ENCODE measurements at places on chromosomes 11 and 22. TPM values are rescaled to one million over a fixed set of nuclear protein-coding genes. Genes with fewer than 3 reads are reported as not detected.

DNA sequence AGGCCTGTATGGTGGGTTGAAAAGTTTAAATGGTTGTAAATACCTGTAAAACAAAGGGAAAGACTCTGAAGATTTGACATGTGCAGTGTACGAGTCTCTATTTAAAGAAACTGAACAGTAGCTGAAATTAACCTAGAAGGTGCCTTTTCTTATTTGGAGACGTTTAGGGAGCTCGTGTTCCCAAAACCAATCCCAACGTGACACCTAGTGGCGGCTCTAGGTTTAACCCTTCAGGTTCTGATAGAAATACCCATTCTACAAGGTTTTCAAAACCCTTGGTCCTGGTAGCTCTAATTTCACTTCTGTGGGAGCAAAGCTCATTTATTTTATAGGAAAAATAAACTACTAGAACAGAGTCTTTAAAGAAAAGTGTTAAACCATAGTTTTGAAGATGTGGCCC lies 258.3 kb downstream of the LRRC4C start:
- no peak for DNase-seq

DNA sequence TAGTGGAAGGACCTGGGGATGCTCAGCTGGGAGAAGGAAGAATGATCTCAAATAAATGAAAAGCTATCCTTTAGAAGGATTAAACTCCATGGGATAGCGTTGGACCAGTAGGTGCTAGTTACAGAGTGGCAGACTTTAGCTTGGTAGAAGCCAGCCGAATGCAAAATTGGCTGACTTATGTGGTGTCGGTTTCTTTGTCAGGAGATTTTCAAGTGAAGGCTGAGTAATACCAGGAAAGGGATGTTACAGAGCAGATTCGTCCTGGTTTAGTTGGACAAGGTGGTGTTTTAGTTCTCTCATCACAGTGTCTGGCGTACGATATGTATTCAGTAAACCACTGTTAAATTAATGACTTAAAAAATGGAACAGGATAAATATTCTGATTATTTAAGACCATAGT lies 26.0 kb downstream of the FDX1 start:
- DNase-seq: no peak

- no peak for DNase-seq
Measured at GRCh38 chr11:34652191-34652973, 31.5 kb downstream of the EHF start.

- no peak for DNase-seq
Measured at GRCh38 chr11:35096723-35097122, 42.2 kb upstream of the CD44 start.

DNA sequence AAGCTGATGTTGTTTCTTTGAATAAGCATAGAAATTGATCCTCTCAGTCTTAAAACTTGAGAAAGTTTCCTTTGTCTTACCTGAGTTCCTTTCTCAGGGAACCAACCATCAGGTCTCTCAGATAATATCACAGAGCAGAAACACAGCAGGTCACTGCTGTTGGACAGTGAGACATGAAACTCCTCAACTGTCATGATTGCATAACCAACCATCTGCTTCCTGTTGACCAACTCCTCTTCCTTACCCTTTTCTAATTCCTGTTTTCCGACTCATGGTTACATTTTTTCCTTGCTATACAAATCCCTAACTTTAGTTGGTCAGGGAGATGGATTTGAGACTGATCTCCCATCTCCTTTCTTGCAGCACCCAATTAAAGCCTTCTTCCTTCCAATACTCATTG lies 845.3 kb downstream of the FAM181B start:
- no peak for DNase-seq

DNA sequence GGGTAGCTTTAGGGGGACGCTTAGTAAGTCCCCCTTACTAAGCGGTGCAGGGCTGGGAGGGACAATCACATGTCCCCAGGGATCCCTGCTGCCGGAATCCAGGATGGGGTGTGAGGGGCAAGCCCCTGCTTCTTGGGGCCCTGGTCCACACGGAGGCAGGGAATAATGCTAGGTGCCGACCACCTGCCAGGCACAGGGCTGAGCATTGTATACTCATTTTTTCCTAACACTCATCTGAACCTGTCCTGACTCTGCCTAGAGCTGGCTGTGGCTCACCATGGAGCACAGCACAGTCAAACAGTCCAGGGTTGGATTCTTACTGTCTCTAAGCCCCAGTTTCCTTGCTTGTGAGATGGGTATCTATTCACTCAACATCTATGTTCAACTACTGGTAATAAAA lies 1.4 kb upstream of the LTBP3 start:
- no peak for DNase-seq

GRCh38 chr22:48802576-48802975 lies 1025.1 kb downstream of the BRD1 start:
- DNase-seq: no peak

DNA sequence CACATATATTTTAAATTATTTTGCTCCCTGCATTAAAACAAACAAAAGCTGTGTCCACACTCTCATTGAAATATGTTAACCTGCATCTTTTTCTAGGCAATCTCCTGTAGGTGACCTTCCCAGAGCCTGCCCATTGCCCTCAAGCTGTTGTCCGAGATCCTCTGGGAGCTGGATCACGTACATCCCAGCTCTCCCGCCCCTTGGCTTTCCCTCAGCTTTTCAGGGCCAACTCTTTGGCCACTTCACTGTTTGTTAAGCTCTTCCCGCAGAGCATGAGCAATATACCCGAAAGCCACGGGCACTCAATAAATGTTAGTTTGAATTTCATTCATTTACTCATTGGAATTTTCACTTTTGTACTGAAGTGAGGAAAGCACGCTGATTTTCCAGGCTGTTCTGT lies 32.2 kb downstream of the ELMOD1 start:
- peak; percentile 49 for DNase-seq

GRCh38 chr22:49587987-49588386 lies 239.7 kb downstream of the BRD1 start:
- no peak for DNase-seq

DNA sequence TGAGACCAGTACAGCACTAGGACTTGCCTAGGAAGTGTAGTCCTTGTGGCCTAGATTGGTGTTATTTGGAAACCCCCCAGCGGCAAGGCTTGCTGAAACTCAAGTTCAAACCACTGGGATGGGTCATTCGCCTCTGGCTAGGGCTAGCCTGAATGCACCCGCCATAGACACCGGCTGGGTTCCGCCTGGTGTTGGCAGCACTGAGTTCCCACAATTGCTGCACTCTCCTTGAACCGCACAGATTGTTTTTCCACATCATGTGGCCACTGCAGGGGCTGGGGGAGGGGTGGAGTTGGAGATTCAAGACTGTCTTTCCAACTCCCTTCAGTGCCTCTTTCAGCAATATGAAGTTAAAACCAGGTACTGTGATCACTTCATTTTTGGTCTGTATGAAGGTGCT lies 43.1 kb downstream of the CCDC73 start:
- no peak for DNase-seq

- DNase-seq: no peak
Measured at GRCh38 chr11:28983780-28984179, 875.6 kb downstream of the METTL15 start.

DNA sequence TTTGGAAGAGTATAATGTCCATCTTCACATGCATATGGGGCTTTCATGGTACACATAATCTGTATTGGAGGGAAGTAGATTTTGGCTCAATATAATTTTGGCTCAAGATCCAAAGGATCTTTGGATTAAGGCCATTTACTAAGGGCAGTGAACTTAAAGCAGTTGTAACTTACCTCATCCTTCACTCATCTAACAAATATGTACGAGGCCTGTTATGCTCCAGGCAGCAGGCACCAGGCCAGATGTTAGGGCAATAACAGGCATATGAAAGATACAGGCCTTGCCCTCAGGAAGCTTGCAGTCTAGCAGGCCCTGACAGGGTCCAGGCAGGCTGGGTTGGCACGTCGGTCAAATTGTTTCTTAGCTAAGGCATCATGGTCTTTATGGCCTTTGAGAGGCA lies 44.6 kb downstream of the LIF start:
- no peak for DNase-seq

CHCHD10 gene
- 978 TPM for total RNA-seq

LRRC75B gene
- 4.1 TPM for total RNA-seq

NEFH gene
- total RNA-seq: 0.30 TPM

BEST1 gene
- 2.1 TPM for total RNA-seq

KIF18A gene
- total RNA-seq: not detected

Data from psoas muscle (tissue), 8 donors.